ENCODE measurements at places on chromosomes 1 and 21. TPM values are rescaled to one million over a fixed set of nuclear protein-coding genes. Genes with fewer than 3 reads are reported as not detected.

GRCh38 chr1:151243683-151244216, 10.8 kb upstream of the PSMD4 start:
- no peak for DNase-seq

DNA sequence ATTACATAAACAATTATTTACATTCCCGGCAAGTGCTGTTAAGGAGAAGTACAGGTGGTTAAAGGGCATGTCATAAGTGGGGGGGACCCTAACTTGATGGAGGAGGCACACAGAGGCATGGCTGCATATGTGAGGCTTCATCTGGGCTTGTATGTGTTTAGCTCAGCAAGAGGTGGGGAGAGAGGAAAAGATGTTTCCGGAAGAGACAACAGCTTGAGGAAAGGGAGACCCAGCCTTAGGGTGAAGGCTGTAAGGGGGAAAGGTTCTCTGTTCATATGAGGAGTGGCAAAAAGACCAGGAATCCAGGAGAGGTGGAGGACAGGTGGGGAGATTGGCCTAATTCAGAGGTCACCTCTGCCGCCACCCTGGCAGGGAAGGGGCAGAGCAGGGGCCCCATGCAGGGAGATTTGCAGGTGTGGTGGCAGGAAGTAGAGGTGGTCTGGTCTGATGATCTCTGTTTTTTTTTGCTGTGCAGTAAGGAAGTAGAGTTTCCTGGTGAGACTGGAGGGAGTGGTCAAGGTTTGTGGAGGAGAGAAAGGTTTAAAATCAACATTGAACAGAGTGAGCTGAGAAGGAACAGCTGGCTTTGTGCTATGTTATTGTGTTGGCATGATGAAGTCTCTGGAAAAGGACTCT, 9.0 kb downstream of the TRAF5 start:
- DNase-seq = no peak

- peak; percentile 14 for DNase-seq
These were observed 38.8 kb upstream of the CTBS start for GRCh38 chr1:84613026-84613425.

Gene CD1B
- not detected for total RNA-seq

GRCh38 chr1:101971304-101971703, 25.4 kb downstream of the OLFM3 start:
- no peak for DNase-seq

GRCh38 chr1:22503721-22504410, 52.2 kb downstream of the ZBTB40 start:
- no peak for DNase-seq

DNA sequence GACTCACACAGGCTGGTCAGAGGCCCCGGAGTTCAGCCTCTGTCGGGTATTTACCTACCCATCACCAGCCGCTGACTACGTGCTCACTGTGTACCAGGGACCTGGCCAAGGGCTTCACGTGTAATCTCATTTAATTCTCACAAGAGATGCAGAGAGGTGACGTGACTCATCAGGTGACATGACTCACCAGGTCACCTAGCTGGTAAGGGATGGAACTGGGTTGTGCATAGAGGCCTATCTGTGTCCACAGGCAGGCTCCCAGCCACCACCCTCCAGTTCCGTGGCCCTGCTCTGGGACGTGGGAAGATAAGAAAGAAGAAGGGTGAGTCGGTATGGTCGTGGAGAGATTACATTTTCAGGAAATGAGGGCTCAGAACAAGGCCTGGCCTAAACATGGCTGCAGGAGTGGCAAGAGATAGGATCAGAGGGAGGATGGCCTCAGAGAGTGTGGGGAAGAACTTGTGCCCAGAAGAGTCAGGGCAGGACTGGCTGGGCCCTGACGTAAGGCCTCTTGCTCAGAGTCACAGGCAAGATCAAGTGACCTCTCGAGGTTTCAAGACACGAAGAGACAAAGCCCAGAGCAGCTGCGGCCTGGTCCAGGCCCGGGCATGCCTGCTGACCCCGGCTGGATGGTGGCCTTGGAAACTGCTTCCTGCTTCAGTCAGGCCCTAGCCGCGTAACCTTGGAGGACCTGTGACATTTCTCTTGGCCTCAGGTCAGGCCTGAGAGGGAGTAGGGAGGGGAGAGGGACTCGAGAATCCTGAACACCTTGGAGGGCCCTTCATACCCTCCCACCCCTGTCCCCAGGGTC, 52.7 kb upstream of the WASF2 start:
- DNase-seq = no peak

Measured in esophagus muscularis mucosa (tissue), 4 donors.